ENCODE measurements at places on chromosomes 11 and 22.
A peak's percentile ranks its signal among the peaks of the same experiment; 100 is the strongest.

DNA sequence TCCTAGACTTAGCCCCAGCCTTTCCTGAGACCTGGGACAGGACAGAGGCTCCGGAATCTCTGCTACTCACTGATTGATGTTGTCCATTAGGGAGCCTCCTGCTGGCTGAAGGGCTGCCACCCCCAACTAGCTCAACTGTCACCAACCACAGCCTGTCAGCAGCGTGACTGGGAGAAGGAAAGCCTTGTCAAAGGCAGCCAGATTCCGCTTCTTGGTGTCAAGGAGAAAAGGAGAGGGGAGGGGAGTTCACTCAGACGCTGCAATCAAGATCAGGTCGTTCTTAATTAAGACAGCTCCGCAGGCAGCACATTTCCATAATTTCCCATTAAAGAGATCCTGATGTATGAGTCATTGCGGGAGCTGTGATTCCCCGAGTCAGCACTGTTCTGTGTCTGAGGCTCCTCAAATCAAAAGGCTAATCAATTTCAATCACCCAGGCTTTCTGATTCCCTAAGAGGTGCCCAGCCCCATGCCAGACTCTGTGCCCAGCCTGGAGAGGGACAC lies 152.8 kb upstream of the ZBED5 start:
- DNase-seq: no peak

DNA sequence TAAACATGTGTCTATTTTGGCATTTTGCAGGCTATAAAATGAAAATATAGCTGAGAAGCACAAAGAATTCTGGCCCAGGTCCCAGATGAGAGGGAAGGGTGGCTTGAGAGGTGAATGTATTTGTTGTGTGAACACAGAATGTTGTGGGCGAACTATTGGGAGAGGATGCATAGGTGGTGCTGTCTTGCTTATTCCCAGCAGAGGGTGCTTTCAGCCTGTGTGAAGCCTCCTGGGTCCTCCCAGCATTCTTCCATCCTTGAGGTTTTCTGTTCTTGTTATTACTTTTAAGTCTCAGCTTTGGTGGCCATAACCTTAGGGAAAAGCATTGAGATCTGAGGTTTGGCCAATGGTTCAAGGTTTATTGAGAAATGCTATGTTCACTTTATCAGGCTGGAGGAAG lies 108.7 kb upstream of the SNX19 start:
- DNase-seq: no peak

DNA sequence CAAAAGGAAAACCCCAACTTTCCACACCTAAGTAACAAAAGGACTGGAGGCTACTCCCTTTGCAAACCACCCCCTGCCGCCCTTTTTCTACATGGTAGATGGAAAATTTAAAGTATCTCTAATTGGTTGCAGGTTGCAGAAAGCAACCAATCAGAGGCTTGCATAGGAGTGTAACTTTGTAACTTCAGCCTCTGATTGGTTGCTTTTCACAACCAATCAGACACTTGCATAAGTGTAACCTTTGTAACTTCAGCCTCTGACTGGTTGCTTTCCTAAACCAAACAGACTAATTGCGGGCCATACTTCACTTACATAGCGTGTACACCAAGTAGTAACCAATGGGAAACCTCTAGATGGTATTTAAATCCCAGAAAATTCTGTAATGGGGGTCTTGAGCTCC lies 16.8 kb upstream of the ACER3 start:
- no peak for DNase-seq

GRCh38 chr11:76524461-76524860 lies 79.6 kb downstream of the EMSY start:
- no peak for DNase-seq

GRCh38 chr11:64415996-64416728 lies 57.2 kb downstream of the RPS6KA4 start:
- no peak for DNase-seq

- DNase-seq: no peak
Measured at GRCh38 chr11:127733552-127733951, 733.0 kb upstream of the KIRREL3 start.

GRCh38 chr11:134386945-134387344 lies 25.1 kb downstream of the B3GAT1 start:
- no peak for DNase-seq

- DNase-seq: peak; percentile 23
Measured at GRCh38 chr22:29202212-29203192, 3.2 kb upstream of the EMID1 start.

- DNase-seq: no peak
Measured at GRCh38 chr22:48785792-48786678, 1041.6 kb downstream of the BRD1 start.

GRCh38 chr11:16924462-16924825 lies 89.8 kb downstream of the PLEKHA7 start:
- no peak for DNase-seq

GRCh38 chr11:35307221-35307621 lies 112.1 kb downstream of the SLC1A2 start:
- DNase-seq: no peak

DNA sequence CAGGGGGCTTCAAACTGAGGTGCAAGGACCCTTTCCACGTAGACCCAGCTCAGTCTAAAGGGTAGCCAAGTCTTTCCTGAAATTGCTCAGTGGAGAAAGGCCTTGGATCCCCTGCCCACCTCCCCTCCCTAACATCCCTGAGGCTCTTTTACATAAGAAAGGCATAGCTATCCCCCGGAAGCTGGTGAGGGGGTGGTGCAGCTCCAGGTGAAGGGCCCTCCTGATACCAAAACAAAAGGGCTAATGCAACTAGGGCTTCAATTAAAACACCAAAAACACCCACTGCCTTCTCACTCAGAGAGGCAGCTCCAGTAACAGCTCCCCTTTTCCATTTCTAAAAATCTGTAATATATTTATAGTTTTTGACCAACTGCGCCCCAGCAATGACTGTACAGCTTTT lies 5.8 kb downstream of the SHANK2 start:
- no peak for DNase-seq

GRCh38 chr11:134749040-134749839 lies 337.2 kb upstream of the B3GAT1 start:
- DNase-seq: no peak

DNA sequence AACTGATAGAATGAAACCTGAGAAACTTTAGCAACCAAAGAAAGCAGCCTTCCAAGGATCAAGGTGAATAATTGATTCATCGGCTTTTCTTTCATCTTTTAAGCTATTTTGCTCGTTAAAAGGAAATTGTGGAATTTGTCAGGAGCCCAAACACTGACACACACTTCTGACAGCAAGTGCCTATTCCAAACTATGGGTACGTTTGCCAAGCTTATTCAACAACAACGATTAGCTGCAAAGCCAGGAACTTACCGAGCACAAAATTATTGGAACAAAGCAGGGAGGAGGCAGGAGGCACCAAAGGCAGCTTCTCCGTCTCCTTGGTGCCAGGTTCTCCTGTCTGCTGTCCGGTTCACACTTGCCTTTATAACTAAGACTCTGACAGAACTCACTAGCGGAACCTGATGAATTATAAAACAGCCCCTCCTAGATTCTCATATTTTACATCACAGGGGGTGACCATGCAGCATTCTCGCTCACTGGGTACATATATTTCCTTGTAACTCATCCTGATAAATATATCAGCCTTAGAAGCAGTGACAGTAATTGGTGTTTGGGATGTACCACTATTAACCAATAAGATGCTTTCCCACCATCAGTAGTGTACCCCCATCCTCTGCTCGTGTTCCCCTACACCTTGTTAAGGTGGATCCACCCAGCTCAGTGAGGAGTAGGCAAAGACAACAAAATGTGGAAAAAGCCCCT lies 395.9 kb upstream of the CCDC90B start:
- no peak for DNase-seq

DNA sequence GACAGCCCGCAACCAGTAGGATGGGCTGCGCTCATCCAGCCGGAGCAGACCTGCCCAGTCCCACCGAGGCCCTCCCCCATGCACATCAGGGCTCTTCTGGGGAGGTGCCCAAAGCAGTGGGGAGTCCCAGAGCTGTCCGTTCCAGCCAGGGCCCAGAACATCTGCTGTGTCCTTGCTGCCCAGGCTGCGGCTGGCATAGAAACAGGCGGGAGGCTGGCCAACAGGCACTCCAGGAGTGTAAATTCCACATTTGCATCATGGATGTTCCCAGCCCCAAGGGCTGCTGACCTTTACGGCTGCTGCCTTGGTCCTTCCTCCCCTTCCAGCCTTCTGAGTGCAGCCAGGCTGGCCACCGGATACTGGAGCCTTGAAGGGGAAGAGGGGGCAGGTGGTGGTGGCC lies 30.0 kb upstream of the SYT7 start:
- DNase-seq: no peak

DNA sequence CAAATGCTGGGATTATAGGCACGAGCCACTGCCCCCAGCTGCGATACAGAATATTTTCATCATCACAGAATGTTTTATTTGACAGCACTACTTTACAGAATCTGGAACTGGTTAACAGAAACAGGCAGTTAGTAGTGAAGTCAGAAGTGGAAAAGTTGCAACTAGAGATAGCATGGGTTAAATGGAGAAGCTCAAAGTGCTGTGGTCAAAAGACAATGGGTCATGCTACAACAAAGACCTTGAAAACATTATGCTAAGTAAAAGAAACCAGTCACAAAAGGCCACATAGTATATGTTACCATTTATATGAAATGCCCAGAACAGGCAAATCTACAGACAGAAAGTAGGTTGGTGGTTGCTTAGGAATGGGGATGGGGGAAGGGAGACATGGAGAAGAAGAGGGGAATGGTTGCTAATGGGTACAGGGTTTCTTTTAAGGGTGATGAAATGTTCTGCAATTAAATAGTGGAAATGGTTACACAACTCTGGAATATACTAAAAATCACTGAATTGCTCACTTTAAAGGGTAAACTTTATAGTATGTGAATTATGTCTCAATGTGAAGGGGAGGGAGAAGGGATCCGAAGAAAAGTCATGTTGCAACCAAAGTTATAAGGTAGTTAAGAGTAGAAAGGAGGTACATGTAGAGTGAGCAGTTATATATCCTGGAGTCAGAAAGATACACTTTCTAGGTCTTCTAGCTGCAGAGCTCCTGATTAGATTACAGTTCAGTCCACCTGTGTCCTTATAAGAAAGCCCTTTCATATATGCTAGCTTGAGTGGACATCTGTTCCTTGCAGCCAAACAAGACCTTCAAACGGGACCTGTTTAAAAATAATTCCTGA lies 46.3 kb upstream of the RAPSN start:
- no peak for DNase-seq

DNA sequence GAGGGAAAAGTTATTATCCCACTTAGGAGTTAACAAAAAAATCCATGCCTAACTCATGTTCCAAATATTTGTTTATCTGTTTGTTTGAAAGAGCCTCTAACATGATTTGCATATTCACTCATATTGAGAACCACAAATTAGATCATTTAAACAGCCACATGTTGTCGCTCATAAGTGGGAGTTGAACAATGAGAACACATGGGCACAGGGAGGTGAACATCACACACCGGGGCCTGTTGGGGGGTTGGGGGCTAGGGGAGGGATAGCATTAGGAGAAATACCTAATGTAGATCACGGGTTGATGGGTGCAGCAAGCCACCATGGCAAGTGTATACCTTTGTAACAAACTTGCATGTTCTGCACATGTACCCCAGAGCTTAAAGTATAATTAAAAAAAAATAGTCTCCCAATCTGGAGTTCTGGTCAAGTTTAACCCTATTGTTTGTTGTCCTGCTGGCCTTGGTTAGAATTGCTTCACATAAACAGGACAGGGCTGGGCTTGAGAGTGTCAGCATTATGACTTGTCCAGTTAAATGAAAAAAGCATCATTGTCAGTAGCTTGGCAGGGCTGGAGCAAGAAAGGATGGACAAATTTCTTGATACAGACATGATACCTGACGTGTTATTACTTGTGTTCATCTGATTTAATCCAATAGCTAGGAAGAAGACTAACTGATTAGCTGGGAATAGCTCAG lies 57.8 kb upstream of the PSMA1 start:
- DNase-seq: no peak

- DNase-seq: no peak
Measured at GRCh38 chr11:115290479-115290878, 213.7 kb downstream of the CADM1 start.
